Stimulated activated CD4-positive, alpha-beta T cell treated with anti-CD3 and anti-CD28 coated beads, Interleukin-12 subunit alpha, Interleukin-12 subunit beta, amount 100 ng/mL, for 24 hours (primary cell): ENCODE measurements at places on chromosomes 12 and 14.

DNA sequence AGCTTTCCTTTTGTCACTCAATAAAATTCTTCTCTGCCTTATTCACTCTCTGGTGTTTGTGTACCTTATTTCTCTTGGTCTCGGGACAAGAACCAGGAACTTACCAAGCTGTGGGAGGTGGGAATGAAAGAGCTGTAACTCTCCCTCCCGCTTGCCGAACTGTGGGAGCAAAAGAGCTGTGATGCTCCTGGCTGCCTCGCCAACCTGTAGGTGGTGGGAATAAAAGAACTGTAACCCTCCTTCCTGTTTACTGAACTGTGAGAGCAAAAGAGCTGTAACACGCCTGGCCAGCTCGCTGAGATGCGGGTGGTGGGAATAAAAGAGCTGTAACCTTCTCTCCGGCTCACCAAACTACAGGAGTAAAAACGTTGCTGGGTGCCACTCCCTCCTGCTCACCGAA lies 314.1 kb upstream of the LRIG3 start:
- DNase-seq, result no peak

- DNase-seq, result no peak
Observed at GRCh38 chr12:62915204-62915529, 19.8 kb downstream of the PPM1H start.

GRCh38 chr14:75577729-75578101 lies 705 bp upstream of the FLVCR2 start:
- DNase-seq, result peak; percentile 72

- DNase-seq, result no peak
Observed at GRCh38 chr14:99116741-99117295, 155.2 kb downstream of the BCL11B start.

DNA sequence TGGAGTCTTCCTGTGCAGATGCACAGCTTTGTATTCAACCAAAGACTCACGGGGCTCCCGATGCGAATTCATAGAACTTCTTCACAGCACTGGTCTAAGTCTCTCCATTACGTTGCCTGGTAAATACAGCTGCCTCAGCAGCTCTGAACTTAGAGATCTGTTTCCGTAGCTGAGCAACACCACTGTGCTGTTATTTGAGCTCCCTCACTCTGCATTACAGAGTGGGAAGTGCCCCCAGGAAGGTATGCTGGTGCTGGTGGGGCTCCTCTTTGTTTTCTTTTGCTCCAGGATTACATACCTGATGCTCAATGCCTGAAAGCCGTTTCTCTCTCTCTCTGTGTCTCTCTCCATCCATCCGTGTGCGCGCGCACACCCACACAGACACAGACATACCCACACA lies 227.5 kb upstream of the RMST start:
- DNase-seq, result no peak

- DNase-seq, result no peak
Observed at GRCh38 chr12:32125455-32126084, 18.9 kb downstream of the BICD1 start.

- no peak for DNase-seq
Observed at GRCh38 chr14:26067341-26067740, 530.5 kb downstream of the NOVA1 start.

- no peak for DNase-seq
Observed at GRCh38 chr14:24556756-24557155, 19.3 kb downstream of the CTSG start.

DNA sequence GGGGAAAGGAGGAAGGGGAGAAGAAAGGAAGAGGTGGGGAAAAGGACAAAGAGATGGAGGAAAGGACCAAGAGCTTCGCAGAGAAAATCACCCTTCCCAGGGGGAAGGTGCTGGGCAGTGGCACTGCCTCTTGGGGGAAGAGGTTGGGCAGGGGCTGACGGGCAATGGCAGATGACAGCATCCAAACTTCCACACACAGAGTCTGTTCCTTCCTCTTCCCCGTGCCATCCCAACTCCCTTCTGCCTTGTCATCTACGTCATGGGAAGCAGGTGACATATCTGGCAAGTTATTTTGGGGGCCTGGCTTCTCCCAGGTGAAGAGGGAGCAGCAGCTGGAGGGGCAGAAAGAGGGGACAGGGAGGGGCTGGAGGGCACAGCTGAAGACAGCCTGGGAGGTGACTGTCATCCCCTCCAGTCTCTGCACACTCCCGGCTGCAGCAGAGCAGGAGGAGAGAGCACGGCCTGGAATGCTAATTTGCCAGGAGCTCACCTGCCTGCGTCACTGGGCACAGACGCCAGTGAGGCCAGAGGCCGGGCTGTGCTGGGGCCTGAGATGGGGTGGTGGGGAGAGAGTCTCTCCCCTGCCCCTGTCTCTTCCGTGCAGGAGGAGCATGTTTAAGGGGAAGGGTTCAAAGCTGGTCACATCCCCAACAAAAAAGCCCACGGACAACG lies 43.9 kb upstream of the IQSEC3 start:
- no peak for DNase-seq

- no peak for DNase-seq
Observed at GRCh38 chr12:98213556-98213955, 301.8 kb upstream of the TMPO start.

- no peak for DNase-seq
Observed at GRCh38 chr14:35406506-35407305, 2.2 kb upstream of the NFKBIA start.

DNA sequence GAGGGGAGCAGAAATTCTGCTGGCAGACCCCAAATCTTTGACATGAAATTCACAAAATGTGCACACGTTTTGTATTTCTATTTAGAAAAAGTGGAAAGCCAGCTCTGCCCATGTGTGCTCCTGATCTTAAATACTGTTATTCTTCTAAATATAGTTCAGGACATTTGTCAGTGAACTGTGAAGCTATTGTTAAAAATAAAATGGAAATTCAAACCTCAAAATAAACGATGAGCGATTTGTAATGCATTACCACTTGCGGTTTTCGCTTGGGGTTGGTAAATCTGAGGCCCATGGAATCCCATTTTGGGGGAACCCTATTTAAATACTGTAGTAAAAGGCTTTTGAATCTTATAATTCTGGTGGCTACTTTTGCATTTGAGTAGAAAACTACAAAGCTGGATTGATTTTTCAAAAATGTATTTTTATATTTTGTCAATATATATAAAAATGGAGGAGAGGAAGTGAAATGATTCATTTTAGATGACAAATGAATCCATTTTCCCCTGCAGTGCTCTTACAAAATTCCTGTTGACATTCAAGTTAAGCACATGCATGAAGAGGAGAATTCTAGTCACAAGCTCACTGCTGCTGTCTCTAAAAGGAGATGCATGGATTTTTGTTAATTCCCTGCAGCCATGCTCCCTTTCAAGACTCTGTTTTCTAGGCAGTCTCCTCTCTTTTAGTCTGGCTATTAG lies 47.1 kb downstream of the FLRT2 start:
- DNase-seq, result no peak

DNA sequence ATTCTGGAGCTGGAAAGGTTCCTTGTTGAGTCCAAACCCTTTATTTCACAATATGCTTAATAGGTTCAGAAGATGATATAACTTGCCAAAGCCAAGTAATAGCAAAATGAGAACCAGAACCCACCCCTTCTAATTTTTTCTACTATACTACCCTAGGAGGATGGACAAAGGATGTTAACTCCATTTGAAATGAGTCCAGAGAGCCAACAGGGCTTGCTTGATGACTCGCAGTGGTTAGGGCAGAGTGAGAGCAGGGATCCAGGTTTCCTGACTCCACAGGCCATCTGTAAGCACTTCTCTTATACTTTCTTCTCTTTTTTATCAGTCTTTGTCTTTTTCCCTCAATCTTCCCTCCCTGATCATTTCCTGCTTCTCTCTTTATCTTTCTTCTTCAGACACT lies 668.1 kb downstream of the MED13L start:
- DNase-seq, result no peak

DNA sequence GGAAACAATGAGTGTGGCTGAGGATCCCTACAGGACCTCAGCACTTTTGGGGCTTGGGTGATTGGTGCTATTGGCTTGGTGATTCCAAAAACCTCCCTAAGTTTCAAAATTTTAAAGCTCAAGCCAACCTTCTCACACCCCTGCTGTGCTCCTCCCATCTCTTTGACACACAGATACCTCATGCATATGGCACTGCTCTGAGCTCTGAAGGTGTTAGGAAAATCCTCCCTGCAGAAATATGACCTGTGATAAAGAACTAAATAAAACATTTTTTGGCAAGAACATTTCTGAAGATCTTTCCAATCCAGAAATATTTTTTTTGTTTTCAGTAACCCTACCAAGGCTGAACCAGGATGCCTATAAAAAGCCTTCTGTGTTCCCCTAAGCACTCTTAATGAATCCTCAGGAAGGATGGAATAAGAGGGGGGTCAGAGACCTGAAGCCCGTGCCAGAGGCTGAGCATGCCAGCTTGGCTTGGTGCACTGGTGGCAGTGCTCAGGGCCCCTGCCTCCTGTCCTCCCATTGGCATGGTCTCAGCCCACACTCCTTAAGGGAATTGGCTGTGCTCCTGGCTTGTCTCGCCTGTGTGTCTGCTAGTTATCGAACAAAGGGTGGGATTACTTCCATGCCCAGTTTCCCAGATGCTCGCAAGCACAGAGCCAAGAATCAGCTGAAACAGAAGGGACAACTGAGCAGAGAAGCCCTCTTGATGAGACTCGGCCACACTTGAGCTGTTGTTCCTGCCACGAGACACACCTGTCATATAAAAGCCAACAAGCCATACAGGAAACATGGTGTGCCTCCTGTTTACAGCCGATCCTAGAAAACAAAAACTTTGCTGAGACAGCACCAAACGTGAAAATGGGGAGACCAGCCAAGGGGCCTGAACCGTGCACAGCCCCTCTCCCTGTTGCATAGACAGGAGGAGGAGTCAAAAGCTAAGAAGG lies 132.7 kb upstream of the EEA1 start:
- no peak for DNase-seq

GRCh38 chr12:6056406-6057240 lies 67.8 kb downstream of the VWF start:
- DNase-seq, result no peak

DNA sequence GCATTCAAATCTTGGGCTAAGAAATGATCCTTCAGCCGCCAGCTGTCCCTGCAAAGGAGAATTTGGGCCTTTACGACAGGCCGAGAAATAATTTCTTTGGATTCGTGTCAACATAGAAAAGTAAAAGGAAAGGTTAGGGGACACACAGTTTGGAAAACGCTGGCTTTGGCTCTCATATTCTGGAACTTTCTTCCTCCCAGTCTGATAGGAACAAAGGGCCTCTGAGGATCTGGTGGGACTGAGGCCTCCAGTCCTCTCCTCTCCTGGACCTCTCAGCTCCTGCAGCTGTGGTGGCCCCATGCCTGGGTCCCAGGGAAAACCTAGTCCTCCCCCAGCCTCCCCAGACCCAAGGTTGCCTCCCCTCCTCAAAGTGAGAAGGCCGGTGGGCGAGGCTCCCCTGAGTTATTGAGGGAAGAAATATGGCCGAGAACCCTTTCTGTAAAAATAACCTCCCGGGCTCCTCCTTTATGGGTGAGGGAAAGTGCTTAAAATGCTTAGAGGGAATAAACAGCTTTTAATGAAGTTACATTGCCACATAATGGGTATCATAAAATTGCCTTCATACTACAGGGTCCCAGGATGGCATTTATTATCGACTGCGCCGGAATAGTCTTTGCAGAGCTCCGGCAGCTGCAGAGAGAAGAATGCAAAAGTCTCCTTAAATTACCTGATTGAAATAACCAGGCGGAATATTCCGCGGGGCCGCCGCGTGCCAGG lies 188.3 kb downstream of the PHETA1 start:
- DNase-seq, result no peak

GRCh38 chr12:99136516-99136915 lies 491.4 kb downstream of the APAF1 start:
- DNase-seq, result no peak

- DNase-seq, result no peak
Observed at GRCh38 chr14:58637040-58637390, 747 bp upstream of the DACT1 start.

- no peak for DNase-seq
Observed at GRCh38 chr12:15268927-15269552, 47.8 kb upstream of the RERG start.

GRCh38 chr14:103312006-103312635 lies 21.9 kb upstream of the EIF5 start:
- DNase-seq, result no peak

- no peak for DNase-seq
Observed at GRCh38 chr14:70514168-70515069, 20.4 kb downstream of the ADAM20 start.

DNA sequence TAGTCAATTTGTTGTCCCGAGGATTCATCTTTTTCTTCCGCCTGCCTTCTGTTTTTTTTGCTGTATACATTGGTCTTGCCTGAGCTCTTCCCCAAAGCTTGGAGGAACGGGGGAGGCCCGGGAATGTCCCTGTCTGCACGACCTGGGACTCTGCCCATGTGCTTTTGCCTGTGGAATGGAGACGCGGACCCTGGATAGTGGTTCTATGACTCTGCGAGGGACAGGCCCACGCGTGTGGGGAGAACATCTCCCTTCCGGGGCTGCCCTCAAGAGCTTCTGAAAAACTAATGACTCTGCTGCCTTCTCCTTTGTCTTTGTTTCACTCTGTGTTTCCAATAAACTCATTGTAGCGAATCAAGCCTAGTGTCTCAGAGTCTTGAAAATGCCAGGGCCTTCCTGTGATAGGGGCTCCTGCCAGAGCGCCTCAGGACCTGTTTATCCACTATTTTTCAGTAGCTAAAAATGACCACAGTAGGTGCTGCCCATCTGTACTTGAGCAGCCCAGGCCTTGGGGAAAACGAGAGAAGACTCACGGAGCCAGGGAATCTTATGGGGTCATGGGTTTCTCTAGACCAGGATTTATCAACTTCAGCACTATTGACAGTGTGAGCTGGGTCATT lies 12.3 kb downstream of the KRT83 start:
- DNase-seq, result no peak

- DNase-seq, result peak; percentile 78
Observed at GRCh38 chr12:117836999-117837736, 131.6 kb downstream of the KSR2 start.

- DNase-seq, result no peak
Observed at GRCh38 chr12:3140284-3140683, 63.1 kb downstream of the TSPAN9 start.

DNA sequence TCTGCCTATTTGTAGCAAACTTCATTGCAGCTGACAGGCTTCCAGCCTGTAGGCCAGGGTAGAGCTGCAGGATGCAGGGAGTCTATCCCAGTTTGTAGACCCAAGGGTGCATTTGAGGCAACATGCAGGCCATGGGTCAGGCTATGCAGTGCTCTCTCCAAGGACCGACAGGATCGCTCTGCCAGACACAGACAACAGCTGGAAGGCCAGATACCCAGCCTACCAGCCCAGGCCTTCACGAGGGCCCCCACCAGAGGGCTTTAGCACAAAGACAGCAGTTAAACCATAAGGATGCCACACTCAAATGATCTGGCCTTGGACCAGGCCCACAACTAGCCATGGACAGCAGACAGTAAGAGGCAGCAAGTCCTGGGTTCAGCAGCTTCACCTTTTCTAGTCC lies 10.3 kb downstream of the KCTD10 start:
- no peak for DNase-seq

GRCh38 chr12:104411826-104412641 lies 44.7 kb upstream of the CHST11 start:
- no peak for DNase-seq

- DNase-seq, result no peak
Observed at GRCh38 chr12:92821142-92821541, 108.0 kb downstream of the EEA1 start.

- no peak for DNase-seq
Observed at GRCh38 chr12:67509666-67510386, 138.7 kb upstream of the DYRK2 start.
